ENCODE measurements at places on chromosomes 11 and 22.
A peak's percentile ranks its signal among the peaks of the same experiment; 100 is the strongest.

DNA sequence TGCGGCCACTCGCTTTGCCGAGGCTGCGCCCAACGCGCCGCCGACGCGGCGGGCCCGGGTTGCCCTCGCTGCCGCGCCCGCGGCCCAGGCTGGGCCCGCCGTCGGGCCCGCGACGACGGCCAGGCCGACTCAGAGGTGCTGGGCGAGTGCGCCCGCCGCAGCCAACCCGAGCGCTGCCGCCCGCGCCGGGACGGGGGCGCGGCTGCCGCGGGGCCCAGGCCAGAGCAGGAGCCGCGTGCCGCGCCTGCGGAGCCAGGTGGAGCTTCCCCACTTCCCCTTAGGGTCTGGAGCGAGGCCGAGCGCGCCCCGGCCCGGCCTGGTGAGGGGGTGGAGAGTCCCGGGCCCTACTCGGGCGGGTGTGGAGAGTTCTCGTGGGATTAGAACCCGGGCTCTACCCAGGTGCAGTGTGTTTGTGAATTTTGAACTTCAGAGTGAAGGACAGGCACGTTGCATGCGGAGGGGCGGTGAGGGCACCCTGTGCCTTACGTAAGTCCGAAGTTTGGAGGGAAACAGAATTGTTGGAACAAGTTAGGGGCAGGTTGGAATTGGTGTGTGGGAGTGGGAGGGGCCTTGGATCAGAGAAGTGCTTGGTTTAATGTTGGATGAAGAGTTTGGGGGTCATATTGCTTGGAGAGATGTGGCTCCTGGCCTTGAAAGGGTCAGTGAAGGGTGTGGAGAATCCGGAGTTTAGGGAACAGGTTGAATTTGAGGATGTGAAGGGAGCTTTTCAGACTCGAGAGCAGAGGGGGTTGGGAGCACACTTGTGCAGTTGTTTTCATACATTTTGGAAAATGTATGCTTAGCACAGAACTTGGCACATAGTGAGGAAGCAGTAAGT, 697 bp downstream of the RNF169 start:
- DNase-seq = peak; percentile 34

GRCh38 chr11:19959648-19960059, 200.6 kb downstream of the DBX1 start:
- no peak for DNase-seq

DNA sequence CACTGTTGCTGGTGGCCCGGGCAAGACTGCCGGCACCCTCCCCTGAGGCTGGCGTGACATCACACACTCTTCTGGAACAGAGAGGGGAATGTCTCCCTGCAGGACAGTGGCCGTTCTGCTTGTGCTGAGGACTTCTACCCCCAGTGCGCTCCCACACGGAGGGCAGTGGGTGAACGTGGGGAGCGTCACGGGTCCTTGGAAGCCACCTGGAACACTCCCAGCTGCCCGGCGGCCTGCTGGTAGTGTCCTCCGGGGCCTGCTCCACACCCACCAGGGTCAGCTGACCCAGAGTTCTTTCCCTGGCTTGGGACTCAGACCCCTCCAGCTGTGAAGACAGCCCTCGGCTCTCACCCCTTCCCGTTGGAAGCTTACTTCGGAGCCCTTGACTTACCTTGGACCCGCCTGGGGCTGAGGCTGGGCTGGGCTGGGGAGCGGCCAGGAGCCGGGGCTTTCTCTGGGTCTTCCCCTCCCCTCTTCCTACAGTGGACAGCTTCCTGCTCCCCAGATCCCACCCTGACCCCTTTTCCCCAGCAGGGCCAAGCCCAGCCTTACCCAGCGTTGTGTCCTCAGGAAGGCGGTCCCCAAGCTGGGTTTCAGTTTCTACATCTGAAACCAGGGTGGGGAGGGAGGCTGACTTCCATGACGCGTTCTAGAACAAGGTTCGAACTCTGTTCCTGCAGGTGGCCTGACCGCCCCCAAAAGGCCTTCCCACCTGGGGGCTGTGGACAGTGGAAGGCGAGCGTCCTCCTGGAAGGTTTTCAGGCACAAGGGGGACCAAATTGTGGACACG, 14.8 kb upstream of the GAL start:
- DNase-seq = no peak

DNA sequence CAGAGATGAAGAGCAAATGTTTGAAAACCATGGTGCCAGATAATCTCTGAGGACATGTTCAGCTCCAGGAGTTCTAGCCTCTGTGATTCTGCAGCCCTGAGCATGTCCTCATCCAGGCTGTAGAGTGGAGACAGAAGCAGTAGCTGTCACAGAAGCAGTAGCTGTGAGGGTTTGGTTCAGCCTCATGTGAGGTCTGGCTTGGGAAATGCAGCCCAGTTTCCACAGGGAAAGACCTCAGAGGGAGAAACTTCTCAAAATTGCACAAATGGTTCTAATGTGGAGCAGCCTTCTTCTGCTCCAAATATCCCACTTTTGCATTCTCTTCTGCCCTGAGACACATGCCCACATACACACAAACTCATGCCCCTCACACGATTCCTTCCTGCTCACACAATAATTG, 48.4 kb downstream of the DBX1 start:
- no peak for DNase-seq

DNA sequence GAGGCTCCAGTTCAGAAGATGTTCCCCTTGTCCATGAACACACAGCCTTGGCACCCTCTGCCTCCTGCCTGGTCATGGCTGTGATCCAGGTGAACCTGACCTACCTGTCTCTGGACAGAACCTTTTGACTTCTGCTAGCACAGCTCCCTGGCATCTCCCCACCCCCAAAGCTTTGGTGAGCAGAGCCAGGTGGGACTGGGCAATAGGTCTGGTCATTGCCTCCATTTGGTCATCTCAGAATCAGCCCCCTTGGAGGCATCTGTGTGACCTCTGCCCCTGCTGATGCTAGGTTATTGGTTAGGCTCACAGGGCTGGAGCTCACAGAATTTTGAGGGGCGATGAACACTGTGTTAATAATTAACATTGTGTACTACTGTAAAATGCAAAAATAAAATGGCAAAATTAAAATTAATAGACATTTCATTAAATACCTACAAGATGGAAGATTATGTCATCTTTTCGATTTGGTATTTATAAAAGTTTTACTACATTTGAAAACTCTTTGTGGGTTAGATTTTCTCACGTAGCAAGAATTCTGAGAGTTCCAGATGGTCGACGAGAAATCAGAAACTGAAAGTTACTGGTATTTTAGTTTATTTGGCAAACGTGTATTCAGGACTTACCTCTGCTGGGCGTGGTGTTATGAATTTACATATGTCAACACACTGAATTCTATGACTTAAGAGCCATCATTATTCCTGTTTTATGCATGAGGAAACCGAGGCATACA, 8.3 kb upstream of the KIAA0930 start:
- DNase-seq = no peak

GRCh38 chr11:125270711-125271110, 106.2 kb downstream of the PKNOX2 start:
- no peak for DNase-seq

GRCh38 chr11:20253796-20254195, 93.5 kb upstream of the DBX1 start:
- no peak for DNase-seq

- DNase-seq = no peak
Observed at GRCh38 chr11:60422609-60423008, 6.8 kb upstream of the MS4A5 start.

GRCh38 chr22:31935961-31936635, 8.2 kb upstream of the YWHAH start:
- DNase-seq = no peak

DNA sequence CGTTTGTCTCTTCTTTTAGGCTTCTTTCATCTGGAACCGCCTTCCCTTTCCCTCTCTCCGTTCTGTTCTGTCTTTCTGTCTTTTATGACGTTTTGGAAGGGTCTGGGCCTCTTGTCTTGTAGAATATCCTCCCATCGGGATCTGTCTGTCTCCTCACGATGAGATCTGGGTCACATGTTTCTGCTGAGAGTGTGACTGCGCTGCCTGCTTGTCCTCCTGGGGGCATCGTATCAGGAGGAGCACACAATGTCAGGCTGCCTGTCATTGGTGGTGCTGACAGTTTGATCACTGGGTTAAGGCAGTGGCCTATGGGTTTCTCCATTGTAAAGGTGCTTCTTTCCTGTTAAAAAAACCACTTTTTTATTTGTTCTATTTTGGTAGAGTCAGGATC, 60.4 kb upstream of the PARVG start:
- no peak for DNase-seq

DNA sequence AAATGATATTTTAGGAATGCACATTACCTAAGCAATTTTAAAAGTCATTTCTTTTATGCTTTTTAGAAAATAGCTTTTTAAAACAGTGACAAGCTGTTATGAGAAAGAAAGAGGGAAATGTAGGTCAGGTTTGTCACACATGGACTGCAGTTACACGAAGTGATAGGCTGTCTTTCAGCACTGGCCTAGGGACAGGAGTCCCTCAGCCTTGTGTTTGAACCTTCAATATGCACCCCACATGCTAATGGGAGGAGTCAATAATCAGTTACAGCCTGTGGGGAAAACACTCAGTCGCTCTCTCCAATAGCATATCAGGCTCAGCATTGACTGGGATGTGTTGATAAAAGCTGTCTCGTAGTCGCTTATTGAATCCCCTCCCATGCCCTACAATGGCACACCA, 45.8 kb downstream of the DNAJC24 start:
- DNase-seq = no peak

DNA sequence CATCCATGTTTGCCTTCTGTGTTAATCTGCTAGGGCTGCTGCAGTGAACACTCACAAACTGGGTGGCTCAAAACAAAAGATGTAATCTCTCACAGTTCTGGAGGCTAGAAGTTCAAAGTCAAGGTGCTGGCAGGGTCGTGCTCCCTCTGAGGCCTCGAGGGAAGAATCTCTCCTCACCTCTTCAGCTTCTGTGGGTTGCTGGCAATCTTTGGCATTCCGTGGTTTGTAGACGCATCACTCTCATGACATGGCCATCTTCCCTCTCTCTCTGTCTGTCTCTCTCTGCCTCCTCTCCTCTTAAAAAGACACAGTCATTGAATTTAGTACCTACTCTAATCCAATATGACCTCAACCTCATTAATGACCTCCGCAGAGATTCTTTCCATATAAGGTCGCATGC, 78.8 kb downstream of the TSPAN18 start:
- no peak for DNase-seq

- no peak for DNase-seq
Observed at GRCh38 chr11:74842967-74843366, 94.3 kb downstream of the RNF169 start.

DNA sequence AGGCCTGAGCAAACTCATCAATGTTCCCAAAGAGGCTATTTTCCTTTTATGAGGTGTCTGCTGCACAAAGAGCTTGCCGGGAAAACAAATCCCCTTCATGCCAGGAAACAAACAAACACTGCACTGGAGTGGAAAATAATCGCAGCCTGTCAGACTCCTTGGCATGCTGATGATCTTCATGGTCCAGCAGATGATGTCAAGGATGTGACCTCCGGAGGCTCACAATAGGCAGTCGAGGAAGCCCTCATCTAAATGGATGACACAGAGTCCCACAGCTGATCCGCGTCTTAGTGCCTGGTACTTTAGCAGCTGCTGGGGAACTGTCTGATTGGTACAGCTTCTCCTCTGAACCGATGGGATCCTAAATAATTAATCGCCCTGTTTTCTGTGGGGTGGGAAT, 187.6 kb downstream of the TENM4 start:
- DNase-seq = no peak

GRCh38 chr11:92211576-92212167, 12.9 kb upstream of the FAT3 start:
- DNase-seq = no peak

DNA sequence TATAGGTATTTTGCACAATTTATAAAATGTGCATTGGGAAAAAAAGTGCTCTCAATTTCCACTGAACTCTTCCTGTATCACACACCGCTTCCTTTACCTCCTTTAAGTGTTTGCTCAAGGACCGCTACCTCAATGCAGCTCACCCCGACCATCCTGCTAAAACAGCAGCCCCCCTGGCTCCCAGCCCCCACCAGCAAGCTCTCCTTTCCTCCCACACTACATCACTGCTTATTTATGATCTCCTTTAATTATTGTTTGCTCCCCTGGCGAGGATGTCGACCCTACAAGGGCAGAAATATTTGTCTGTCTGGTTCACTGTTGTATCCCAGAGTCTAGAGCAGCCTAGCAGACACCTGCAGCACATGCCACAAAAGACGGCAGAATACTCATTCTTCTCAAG, 10.0 kb downstream of the SHANK2 start:
- DNase-seq = no peak

GRCh38 chr11:117026593-117027330, 71.5 kb downstream of the SIK3 start:
- DNase-seq = no peak

DNA sequence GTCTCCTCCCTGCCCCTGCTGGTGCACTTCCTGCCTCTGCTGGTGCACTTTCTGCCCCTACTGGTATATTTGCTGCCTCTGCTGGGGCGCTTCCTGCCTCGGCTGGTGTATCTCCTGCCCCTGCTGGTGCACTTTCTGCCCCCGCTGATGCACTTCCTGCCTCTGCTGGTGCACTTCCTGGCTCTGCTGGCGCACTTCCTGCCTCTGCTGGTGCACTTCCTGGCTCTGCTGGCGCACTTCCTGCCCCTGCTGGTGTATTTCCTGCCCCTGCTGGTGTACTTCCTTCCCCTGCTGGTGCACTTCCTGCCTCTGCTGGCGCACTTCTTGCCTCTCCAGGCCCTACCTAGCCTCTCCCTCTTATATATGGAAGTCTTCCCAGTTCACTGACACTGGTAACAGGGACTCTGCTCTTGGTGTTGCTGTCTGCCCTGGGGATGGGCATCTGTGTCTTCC, 10.1 kb downstream of the MTFP1 start:
- DNase-seq = peak; percentile 73

GRCh38 chr11:75814363-75814676, 690 bp upstream of the UVRAG start:
- DNase-seq = no peak

DNA sequence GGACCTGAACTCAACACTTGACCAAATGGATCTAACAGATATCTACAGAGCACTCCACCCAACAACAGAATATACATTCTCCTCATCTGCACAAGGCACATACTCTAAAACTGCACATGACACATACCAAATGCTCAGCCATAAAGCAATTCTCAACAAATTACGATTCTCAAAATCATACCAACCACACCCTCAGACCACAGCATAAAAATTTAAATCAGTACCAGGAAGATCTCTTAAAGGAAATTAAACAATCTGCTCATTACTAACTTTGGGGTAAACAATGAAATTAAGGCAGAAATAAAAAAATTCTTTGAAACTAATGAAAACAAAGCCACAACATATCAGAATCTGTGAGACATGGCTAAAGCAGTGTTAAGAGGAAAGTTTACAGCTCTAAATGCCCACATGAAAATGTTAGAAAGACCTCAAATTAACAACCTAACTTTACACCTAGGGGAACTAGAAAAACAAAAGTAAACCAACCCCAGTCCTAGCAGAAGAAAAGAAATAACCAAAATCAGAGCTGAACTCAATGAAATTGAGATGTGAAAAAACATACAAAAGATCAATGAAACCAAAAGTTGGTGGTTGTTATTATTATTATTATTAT, 37.2 kb downstream of the TMEM123 start:
- no peak for DNase-seq

All from T-helper 9 cell (primary cell).